ENCODE measurements at places on chromosomes 2 and 18.

- H3K27ac ChIP-seq: no peak overlapping the region
- DNase-seq: no peak
- peaks cover 4% of the 10 kb centered on the region for H3K4me1 ChIP-seq
- H3K4me3 ChIP-seq: no peak overlapping the region
These were observed 21.8 kb downstream of the TNFAIP6 start for GRCh38 chr2:151379169-151379568.

DNA sequence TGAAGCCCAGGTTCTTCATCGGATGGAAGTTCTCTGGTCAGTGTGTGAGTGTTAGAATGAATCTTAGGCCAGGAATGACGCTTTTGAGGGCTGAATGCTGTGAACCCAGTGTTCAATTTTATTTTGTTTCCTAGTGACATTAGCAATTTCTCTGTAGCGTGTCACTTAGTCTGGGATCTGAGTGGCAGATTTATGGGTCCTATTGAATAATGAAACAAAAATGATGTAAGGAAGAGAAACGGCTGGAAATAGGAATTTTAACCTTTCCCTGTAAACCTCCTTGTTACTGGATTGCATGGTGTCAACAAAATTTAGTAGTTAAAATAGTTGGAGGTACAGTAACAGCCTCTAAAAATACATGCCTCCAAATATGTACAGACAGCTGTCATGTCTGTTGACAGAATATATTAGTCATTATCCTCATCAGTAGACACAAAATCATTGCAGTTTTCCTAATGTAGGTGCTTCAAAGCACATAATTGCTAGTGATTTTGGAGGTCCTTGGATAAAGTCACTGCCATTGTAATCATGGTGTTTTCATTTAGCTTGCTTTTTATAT is 223.8 kb upstream of the SPRED2 start:
- H3K27ac ChIP-seq: no peak overlapping the region
- no peak overlapping the region for H3K4me3 ChIP-seq
- peaks cover 8% of the 10 kb centered on the region for H3K4me1 ChIP-seq
- no peaks in the 10 kb centered on the region for H3K27me3 ChIP-seq
- DNase-seq: no peak

- peaks cover 12% of the 10 kb centered on the region for H3K36me3 ChIP-seq
- no peak overlapping the region for H3K4me3 ChIP-seq
- H3K4me1 ChIP-seq: no peaks in the 10 kb centered on the region
- DNase-seq: no peak
- no peaks in the 10 kb centered on the region for H3K27me3 ChIP-seq
- no peak overlapping the region for H3K27ac ChIP-seq
These were observed 287.4 kb downstream of the PID1 start for GRCh38 chr2:228983700-228984099.

GRCh38 chr2:240837621-240838020 is 17.6 kb upstream of the KIF1A start:
- no peaks in the 10 kb centered on the region for H3K27me3 ChIP-seq
- peaks cover 3% of the 10 kb centered on the region for H3K4me1 ChIP-seq
- H3K36me3 ChIP-seq: no peaks in the 10 kb centered on the region
- DNase-seq: no peak
- no peak overlapping the region for H3K27ac ChIP-seq

DNA sequence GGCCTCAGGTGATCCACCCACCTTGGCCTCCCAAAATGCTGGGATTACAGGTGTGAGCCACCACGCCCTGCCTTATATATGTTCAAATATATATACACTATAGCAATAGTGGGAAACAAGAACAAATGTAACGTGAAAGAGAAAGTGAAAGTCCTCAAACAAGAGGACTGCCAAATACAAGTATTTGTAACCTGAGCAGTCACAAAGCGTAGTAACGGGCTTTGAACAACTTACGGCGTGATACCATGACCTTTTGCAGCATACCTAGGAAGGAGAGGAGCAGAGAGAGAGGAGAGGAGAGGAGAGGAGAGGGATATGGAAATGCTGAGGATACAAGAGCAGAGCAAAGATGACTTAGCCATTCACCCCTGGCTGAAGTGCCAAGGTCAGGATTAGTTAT is 113.8 kb upstream of the RGPD4 start:
- H3K27ac ChIP-seq: no peak overlapping the region
- no peaks in the 10 kb centered on the region for H3K36me3 ChIP-seq
- no peaks in the 10 kb centered on the region for H3K27me3 ChIP-seq
- H3K4me1 ChIP-seq: peaks cover 9% of the 10 kb centered on the region
- DNase-seq: no peak
- H3K4me3 ChIP-seq: no peak overlapping the region

DNA sequence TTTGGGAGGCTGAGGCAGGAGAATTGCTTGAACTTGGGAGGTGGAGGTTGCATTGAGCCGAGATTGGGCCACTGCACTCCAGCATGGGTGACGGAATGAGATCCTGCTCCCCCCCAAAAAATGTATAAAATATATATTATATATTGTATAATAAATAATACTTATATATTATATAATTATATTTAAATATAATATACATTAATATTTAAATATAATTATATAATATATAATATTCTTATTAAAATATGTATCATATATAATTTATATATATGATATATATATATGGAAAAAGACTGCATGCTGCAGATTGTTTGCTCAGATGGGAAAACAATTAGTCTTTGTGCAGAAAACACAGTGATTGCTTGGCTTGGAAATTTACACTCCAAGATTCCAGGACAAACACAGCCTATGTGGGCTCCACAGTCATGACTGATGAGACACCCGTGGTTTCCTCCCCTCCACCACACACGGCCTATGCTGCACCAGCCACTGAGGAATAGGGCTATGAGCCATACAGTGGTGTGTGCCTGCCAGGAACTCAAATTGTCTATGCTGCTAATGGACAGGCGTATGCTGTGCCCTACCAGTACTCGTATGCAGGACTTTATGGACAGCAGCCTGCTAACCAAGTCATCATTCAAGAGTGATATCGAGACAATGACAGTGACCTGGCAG is 30.0 kb downstream of the PMAIP1 start:
- no peak overlapping the region for H3K4me3 ChIP-seq
- no peaks in the 10 kb centered on the region for H3K27me3 ChIP-seq
- H3K4me1 ChIP-seq: no peaks in the 10 kb centered on the region
- H3K27ac ChIP-seq: no peak overlapping the region
- no peak for DNase-seq
- no peaks in the 10 kb centered on the region for H3K36me3 ChIP-seq

DNA sequence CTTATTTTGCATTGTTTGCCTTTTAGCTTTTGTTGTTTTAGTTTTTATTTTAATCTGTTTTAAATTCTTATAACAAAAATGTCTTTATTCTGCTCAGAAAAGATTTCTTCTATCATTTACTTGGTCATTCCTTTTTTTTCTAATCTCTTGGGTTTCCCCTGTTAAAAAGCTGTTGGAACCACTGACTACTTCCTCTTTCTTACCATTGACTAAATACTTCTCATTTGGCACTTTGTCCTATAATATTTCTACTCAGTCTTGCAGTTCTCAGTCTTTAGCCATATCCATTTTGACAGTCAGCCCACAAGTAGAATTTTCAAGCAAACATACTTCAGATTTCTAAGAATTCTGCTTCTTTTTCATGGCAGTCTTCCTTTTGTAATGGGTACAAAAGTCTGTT is 567.2 kb downstream of the SATB2 start:
- no peaks in the 10 kb centered on the region for H3K27me3 ChIP-seq
- no peaks in the 10 kb centered on the region for H3K4me1 ChIP-seq
- H3K36me3 ChIP-seq: no peaks in the 10 kb centered on the region
- no peak overlapping the region for H3K27ac ChIP-seq
- no peak overlapping the region for H3K4me3 ChIP-seq

GRCh38 chr2:118044854-118045253 is 31.0 kb upstream of the CCDC93 start:
- no peak overlapping the region for H3K27ac ChIP-seq
- peaks cover 5% of the 10 kb centered on the region for H3K27me3 ChIP-seq
- H3K36me3 ChIP-seq: no peaks in the 10 kb centered on the region
- H3K4me3 ChIP-seq: no peak overlapping the region

Measured in WTC11 (cell line).